ENCODE measurements at places on chromosomes 16 and 17.
A peak's percentile ranks its signal among the peaks of the same experiment; 100 is the strongest.

DNA sequence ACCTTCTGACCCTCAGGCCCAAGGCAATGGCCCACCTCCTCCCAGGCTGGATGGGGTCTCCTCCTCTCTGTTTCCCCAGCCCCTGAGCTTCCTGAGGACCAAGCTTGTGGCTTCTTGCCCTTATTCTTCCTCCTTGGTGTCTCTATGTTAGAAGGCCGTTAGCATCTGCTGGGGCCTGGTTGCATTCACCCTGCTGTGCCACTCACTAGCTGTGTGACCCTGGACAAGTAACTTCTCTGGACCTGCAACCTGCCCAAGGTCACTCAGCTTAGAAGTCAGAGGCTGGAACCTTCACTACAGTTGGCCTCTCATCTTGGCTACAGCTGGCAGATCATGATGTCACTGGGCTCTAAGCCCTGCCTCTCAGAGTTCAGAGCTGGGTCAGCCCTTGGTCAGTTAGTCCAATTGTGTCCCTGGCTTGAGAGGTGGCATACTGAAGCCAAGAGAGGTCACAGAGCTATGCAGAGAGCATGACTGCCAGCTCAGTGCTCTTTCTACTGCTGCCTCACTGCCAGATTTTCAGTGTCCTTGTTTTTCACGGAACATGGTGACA is 3.0 kb downstream of the MT2A start:
- DNase-seq = peak; percentile 51

DNA sequence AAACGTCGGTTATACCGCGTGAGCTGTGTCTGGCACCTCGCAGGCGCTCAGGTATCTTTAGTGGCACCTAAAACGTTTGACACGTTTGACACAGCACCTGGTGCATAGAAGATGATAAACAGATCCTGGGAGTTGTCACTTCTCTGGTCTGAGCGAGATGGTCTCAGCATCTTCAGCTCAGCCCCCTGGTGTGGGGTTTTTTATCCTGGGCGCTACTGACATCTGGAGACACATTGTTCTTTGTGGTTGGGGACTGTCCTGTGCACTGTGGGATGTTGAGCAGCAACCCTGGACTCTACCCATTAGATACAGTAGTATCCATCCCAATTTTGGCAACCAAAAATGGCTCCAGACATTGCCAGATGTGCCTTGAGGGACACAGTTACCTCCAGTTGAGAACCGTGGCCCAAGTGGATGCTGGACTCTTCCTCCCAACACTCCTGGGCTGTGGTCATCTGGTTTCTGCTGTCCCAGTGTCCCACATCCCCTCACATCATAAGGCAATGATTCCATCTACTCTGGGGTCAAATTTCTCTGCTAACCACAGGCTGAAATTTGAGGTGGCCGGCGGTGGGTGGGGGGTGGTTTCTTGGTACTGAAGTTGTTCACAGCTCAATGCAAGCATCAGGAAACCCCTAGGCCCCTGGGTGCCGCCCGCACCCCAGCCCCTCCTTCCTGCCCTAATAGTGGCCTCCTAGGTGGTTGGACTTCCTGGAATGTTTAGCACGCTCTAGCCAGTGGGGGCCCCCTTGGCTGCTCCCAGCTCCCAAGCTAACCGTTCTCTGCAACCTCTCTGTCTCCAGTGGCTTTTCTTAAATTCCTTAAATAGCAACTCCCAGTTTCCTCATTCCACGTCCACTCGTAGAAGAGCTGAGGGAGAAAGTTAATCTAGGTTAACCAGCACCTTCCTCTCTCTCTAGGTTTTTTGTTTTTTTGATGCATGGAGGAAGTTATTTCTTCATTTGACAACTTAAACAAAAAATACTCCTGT is 124.8 kb downstream of the ABCC1 start:
- peak; percentile 42 for DNase-seq

DNA sequence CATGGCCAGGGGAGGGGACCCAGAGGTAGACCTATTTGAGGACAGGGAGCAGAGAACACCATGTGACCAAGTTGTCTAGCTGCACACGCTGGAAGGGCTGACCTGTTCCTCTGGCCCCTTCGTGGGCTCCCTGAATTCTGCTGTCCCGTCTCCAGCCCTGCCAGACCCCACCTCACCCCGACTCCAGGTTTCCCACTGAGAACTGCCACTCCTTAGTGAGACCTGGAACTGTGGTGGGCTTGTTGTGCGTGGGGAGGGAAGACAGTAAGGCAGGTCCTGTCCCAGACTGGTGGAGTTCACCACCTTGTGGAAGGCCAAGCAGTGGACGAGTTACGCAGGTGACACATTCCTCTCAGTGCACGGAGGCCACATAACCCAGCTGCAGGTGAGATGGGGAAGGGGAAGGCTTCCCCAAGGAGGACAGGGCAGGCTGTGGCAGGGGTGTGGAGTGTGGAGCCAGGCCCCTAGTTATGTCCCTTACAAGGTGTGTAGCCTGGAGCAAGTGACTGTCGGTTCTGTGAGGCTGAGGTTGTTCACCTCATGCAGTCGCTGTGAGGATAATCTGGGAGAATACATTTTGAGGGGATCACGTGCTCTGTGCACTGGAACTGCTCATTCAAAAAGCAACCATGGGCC is 54.7 kb downstream of the USP22 start:
- no peak for DNase-seq

- DNase-seq = no peak
Measured at GRCh38 chr17:82825540-82826124, 14.2 kb downstream of the ZNF750 start.

DNA sequence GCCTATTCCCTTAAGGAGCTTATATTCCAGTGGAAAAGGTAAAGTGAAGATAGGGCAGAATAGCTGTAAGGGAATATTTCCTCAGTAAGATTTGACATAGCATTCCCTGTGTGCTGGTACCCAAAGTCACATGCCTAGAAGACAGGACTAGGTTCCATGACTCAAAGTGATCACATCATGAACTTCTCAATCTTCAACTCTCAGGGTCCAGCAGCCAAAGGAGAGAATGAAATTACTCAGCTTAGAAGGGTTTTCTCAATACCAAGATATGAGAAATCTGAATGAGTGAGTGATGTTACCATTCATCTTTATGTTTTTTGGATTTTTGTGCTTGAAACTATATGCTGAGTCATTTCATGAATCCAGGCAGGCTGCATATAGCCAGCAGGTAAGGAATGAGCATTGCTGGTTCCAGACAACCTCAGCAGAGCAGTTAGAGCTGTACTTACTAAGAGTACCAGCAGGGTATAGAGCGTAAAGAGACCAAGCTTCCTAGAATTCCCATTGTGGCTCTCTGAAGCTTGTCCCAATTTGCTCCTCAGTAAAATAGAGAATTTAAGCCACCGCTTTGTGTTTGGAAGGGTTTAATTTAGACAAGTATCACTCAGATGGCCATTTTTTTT is 91.1 kb downstream of the ANKFN1 start:
- no peak for DNase-seq

GRCh38 chr16:4876646-4877379 is 29.5 kb downstream of the UBN1 start:
- no peak for DNase-seq

DNA sequence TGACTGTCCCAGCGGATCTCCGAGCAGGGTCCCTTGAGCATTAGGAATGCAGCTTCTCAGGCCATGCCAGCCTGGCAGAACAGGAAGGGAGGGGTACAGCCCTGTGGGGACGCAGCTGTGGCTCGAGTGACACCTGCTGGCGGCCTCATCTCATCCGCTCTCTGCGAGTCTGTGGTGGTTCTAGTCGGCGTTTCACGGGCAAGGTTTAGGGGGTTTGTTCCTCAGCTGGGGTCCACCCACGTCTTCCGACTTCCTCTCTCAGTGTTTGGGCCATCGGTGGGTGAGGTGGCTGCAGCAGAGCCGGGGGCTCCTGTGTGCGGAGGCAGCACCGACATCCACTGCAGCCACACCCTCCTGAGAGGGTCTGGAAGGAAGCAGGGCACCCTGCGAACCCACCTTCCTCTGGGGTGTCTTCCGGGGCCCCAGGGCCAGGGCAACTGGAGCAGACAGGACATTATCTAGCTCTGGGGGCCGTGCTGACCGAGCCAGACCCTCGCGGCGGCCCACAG is 33.3 kb downstream of the JPH3 start:
- peak; percentile 74 for DNase-seq

DNA sequence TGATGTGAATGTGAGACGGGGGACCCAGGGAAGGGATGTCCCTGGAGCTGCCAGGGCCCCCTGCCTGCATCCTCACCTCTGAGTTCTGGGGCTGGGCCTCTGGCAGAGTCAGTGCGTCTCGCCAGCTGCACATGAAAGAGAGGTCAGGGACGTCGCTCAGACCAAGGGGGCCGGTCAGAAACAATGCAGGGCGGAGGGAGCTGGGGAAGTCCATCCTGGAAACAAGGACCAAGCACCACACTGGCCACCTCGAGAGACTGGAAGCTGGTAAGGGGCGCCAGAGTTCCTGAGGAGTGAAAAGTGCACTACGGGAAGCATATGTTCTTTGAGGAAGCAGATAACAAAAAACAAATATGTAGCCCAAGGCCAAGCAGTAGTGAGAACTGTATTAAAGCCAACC is 2.1 kb downstream of the TAF1C start:
- no peak for DNase-seq

- no peak for DNase-seq
Measured at GRCh38 chr17:10600571-10600970, 51.1 kb upstream of the MYH2 start.

- DNase-seq = no peak
Measured at GRCh38 chr17:55745258-55745657, 5.6 kb upstream of the PCTP start.

GRCh38 chr17:73735245-73735644 is 91.0 kb upstream of the SDK2 start:
- no peak for DNase-seq

DNA sequence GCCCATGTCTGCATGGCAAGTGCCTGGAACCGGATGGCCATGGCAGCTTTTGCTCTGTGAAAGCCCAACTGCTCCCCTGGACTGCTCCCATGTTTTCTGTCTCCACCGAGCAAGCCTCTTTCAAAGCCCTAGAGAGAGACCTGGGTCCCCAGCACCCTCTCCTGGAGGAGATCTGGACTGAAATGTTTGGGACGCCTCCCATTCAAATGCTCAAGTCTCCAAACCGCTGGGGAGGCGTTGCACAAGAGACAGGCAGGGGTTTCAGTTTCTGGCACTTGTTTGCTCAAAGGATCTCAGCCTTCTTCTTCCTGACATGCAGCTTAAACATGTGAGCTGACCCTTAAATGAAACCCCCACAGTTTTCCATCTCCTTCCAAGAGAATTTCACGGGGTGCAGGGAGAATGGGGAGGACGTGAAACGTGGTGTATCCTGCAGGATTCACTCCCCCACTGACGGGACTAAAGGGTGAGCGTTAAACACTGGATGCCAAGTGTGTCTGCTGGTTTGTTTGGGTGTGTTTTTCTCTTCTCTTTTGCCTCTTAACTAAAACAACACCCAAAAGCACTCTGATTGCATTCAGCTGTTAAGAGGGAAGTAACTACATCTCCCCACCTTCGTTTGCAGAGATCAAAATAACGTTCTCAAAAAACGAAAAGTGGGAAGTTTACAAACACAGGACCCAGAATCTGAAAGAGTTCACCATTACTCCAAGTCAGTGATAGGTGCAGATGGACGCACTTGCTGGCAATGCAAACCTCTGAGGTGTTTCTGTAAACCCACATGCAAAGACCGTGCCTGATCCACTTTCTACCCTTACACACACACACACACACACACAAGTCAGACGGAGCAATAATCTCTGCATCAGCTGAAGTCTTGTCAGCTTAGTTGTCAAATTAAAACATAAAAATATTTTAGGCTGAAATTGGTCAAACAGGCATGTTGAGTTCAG is 256.9 kb downstream of the C16orf95 start:
- DNase-seq = no peak

DNA sequence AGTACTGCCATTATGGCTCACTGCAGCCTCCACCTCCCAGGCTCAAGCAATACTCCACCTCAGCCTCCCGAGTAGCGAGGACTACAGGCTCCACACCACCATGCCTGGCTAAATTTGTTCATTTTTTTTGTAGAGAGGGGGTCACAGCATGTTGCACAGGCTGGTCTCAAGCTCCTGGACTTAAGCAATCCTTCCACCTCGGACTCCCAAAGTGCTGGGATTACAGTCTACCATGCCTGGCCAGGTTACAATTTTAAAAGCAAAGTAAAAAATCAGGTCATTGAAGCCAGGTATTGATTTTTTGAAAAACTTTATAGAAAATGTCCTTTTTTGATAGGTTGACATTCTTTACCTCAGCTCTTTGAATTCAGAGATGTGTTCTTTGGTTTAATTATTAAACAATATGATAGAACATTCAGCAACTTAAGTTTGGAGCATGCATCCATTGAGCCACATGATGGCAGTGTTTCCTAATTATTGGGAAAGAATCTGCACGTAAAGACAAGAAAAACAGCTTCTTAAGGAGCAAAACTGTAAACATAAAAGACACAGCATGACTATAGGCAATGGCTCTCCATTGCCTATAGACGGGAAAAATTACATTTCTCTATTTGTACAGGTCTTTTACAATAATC is 1.7 kb upstream of the SLC16A11 start:
- peak; percentile 69 for DNase-seq

DNA sequence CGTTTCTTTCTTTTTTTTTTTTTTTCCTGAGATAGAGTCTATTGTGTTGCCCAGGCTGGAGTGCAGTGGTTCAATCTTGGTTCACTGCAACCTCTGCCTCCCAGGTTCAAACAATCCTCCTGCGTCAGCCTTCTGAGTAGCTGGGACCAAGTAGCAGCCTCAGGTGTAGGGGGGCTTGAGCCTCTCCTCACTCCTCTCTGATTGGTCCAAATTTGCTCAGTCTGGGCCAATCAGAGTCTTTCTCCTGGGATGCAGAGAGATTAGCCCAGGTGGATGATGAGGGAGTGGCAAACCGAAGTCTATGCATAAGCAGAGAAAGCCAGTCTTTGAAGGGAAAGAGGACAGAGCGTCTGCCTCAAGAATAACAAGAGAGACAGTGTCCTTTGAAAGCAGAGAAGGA is 99.0 kb downstream of the BMERB1 start:
- no peak for DNase-seq

GRCh38 chr16:8686031-8686621 is 11.7 kb downstream of the ABAT start:
- DNase-seq = peak; percentile 29

GRCh38 chr16:57525761-57526160 is 10.6 kb downstream of the CCDC102A start:
- no peak for DNase-seq

- no peak for DNase-seq
Measured at GRCh38 chr17:51901242-51901641, 257.3 kb downstream of the CA10 start.

DNA sequence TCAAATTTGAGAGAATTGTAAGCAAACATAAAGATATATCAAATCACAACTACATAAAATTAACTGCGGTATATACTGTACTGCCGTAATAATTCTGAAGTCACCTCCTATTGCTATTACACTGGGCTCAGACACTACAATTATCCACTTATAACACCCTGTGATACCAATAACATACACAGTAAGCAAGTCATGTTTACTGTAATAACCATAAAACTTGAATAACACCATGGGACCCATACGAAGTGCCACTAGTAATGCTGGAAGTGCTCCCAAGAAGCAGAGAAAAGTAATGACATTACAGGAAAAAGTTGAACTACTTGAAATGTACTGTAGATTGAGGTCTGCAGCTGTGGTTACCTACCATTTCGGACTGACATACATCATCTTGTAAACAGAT is 24.0 kb downstream of the CMC2 start:
- no peak for DNase-seq

Measured in testis (tissue), 5 donors.